SHP77 (cell line): ENCODE measurements at places on chromosomes 6 and 20.
A peak's percentile ranks its signal among the peaks of the same experiment; 100 is the strongest.

- no peak for DNase-seq
Observed at GRCh38 chr6:111657146-111657545, 51.5 kb upstream of the TRAF3IP2 start.

DNA sequence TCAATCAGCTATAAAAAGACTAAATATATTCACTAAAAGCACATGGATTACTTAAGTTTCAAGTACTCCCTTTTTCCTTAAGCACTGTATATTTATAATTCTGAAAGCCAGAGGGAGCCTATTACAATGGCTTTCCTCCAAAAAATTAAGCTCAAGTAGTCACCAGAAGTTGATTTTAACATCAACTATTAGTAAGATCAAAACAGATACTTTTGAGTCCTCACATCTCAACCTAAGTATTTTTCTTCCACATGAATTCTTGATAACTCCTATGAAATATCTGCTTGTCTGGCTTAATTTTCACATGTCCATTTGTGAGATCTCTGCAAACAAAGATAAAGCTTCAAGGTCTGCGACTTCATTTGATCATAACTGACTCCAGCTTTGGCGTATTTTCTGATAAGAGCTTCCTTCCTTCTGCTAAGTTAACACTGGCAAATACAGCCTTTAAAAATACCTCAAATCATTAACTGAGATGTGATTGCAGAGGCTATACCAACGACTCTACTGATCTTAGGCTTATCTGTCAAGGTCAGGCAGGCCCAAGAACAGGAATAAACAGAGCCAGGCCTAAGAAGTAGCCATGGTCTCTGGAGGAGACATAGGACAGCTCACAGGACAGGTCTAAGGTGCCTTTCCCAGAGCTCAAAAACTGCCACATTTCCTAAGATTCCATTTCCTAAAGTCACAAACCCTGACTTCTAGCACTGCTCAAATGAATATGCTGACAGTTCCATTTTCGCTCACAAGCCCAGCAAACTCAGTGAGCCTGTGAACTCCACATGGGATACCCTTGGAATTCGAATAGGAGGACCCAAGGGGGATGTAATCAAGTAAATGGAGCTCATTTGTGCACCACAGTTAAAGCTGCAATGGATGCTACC lies 10.0 kb downstream of the SNX5 start:
- DNase-seq, result no peak

- peak; percentile 38 for DNase-seq
Observed at GRCh38 chr6:122494665-122495272, 23.2 kb upstream of the SERINC1 start.

DNA sequence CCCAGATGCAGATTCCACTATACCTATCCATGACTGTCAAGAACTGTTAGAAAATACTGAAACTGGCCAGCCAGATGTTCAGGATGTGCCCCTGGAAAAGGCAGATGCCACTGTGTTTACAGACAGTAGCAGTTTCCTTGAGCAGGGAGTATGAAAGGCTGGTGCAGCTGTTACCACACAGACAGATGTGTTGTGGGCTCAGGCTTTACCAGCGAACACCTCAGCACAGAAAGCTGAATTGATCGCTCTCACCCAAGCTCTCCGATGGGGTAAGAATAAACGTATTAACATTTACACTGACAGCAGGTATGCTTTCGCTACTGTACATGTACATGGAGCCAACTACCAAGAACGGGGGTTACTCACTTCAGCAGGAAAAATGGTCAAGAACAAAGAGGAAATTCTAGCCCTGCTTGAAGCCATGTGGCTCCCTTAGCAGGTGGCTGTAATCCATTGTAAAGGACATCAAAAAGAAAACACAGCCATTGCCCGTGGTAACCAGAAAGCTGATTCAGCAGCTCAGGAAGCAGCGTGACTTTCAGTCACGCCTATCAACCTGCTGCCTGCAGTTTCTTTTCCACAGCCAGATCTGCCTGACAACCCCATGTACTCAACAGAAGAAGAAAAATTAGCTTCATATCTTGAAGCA lies 459.7 kb upstream of the HTR1E start:
- peak; percentile 2 for DNase-seq

DNA sequence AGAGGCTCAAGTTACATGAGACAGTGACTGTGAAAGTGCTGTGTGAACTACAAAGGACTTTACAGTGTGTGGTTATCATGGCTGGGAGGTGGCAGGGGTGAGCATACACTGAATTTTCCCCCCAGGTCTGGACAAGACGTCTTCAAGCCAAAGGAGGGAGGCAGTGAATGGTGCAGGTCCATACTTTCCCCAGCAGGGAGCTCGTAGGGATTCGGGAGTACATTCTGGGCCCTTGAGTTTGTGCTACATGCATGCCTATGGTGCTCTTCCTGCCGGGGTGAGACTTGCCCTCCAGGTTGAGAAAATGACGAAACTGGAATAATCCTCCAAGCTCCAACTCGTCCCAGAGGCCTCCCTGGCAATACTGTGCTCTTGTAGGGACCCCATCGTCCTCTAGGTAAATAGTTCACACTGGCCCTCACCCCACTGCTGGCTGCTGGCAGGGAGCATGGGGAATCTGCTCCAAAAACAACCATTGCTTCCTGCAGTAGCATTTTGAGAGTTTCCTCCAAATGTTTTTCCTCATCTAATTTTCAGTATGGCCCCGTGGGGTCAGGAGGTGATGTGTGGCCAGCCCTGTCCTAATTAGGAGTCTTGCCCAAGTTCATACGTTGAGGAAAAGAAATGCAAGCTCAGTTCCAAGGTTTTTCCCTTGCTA lies 57.6 kb downstream of the ZNF831 start:
- peak; percentile 51 for DNase-seq

DNA sequence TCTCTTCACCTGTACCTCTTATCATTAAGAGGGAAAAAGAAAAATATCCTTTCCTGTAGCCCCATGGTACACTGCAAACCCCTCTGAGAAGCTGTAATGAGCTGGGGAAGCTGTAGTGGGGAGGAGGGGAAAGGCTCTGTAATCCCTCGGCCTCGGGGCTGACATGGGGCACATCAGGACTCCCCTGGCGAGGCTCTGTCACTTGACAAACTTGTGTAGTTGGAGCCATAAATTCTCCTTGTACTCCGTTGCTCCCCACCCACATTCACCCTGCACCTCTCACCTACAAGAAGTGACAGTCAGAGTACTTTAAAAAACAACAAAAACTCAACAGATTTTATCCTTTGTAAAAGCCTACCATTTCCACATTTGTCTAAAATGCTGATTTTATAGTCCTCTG lies 475.7 kb upstream of the AGPAT4 start:
- no peak for DNase-seq

DNA sequence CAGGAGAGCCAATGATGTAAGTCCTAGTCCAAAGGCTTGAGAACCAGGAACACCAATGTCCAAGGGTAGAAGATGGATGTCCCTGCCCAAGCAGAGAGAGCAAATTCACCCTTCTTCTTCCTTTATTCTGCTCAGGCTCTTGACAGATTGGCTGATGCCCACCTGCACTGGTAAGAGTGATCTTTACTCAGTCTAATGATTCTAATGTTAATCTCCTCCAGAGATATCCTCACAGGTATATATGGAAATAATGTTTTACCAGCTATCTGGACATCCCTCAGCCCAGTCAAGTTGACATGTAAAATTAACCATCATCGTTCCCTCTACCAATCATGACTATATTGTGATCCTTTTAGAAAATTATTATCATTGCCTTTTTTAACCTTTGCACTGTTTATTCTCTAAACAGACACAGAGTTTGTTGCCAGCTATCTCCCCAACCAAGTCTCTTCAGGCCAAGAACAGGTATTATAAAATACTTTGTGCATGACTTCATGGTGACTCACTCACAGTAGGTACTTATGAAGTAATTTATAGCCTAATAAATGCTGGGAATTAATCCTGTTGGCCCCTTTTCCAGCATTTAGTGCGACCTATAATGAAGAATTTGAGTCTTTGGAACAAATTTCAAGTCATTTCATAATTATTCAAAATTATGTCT lies 26.2 kb upstream of the TSHZ2 start:
- no peak for DNase-seq

DNA sequence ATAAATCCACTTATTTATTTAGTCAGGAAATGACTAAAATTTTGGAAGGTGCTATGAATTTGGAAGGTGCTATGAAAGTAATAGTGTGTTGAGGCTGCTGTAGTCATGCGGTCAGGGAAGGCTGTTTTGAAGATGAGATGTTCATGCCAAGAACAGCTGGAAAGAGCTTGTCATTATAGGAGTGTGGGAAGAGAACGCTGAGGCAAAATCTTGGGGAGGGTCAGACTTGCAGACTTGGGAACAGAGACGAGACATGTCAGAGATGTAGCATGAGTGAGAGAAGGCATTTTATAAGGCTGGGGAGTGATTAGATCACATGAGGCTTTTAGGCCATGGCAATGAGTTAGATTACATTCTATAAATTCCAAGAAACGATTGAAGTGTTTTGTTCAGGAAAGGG lies 124.0 kb upstream of the B3GAT2 start:
- DNase-seq, result no peak

GRCh38 chr6:334536-335510 lies 42.5 kb downstream of the DUSP22 start:
- no peak for DNase-seq

DNA sequence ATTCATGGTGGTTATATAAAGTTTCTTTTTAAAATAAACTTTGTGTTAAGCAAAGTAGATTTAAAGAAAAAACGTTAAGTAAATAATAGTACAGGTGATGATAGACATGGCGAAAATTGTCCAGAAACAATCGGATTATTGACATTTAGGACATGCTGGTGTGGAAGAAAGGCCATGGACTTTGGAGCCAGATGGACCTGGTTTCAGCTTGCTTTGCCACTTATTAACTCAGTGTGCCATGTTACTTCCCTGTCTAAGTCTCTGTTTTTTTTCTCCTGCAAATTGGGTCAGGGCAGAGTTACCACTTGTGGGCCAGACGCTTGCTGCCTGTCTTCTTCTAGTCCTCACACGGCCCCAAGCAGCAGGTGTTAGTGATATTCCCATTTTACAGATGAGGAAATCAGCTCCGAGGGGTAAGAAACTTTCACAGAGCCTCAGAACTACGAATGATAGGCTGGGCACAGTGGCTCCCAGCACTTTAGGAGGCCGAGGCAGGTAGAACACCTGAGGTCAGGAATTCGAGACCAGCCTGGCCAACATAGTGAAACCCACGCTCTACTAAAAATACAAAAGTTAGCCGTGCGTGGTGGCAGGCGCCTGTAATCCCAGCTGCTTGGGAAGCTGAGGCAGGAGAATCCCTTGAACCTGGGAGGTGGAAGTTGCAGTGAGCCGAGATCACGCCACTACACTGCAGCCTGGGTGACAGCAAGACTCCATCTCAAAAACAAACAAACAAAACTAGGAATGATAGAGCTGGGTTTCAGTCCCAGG lies 12.4 kb downstream of the KIF3B start:
- no peak for DNase-seq

DNA sequence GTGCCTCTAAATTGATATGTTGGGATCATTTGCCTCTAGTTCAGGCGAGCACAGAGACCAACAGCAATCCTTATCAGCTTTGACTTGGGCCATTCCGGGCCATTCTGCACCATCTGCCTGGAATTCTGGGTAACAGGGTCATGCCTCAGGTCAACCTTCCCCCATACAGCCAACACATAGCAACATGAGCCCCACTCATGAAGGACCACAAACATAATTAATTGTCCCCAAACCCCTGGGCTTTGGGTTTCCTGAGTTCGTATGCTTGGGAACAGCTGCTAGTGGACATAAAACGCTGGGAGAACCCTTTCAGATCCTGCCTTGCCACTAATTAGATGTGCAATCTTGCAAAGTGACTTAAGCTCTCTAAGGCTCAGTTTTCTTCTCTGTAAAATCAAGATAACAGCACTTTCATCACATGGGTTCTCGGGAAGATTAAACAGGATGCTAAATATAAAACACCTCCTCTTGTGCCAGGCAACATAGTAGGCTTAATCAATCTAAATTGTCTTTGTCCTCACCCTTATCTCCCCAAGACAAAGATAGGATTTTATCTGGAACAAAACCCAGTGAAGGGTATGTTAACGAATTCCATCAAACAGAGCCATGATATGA lies 426.5 kb downstream of the CD83 start:
- no peak for DNase-seq
